Endodermal cell (in vitro differentiated cells): ENCODE measurements at places on chromosomes 6 and 20.

- peak; percentile 25 for DNase-seq
Measured at GRCh38 chr20:25023356-25023755, 30.8 kb upstream of the APMAP start.

- peak; percentile 79 for DNase-seq
Measured at GRCh38 chr20:840858-841567, 7.5 kb downstream of the FAM110A start.

- DNase-seq, result no peak
Measured at GRCh38 chr6:11973238-11973637, 38.9 kb upstream of the HIVEP1 start.

- no peak for DNase-seq
Measured at GRCh38 chr6:100202417-100203194, 208.6 kb upstream of the MCHR2 start.

DNA sequence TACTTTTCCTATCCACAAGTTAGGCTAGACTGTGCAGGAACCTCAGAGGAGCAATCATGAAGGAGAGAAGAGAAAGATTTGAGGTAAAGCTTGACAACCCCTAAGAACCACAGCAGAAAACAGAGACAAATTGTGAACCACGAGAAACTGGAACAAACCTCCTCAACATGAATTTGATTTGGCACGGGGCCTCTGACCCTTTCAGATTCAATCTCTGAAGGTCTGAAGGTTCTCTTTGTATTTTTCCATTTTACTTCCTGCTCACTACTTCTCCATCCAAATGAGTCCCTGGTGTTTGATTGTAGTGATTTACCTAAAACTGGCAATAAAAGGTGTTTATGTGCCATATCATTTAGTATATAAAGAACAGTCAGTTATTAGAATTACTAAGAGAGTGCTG is 126.1 kb upstream of the STXBP5 start:
- DNase-seq, result no peak

GRCh38 chr20:31566658-31567379 is 38.3 kb upstream of the ID1 start:
- DNase-seq, result peak; percentile 80

- peak; percentile 61 for DNase-seq
Measured at GRCh38 chr6:106608080-106608668, 21.1 kb downstream of the RTN4IP1 start.

GRCh38 chr20:45817376-45818194 is 5.1 kb downstream of the UBE2C start:
- no peak for DNase-seq

DNA sequence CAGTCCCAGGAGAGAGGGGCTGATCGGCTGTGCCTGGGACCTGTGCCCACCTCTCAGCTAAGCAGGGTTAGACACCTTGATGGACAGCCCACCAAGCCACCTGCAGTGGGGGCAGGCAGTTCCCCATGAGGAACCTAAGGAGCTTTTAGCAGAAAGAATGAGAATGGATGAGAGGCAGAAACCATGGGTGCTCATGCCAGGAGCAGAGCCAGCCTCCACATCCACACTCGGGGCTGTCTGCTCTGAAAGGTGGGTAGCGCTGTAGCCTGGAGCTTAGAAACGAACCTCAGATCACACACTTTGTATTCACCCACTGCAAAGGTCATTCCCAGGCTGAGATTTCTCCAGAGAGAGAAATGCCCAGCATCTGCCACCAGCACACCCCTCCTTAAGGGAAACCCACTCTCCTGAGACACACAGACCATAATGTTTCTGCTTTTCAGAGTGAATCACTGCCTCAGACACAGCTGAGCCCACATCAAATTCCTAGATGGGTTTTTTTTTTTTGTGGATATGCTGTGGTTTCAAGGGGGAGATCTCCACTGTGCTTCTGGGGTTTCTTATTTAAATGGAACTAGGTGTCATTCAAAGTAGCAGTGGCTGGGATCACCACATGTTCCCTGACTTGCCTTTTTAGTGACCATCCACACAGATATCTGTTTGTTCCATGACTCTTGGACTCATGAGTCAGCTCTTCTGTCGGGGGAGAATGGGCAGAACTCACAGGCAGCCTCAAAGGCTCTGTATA is 218.9 kb downstream of the EYA2 start:
- no peak for DNase-seq

DNA sequence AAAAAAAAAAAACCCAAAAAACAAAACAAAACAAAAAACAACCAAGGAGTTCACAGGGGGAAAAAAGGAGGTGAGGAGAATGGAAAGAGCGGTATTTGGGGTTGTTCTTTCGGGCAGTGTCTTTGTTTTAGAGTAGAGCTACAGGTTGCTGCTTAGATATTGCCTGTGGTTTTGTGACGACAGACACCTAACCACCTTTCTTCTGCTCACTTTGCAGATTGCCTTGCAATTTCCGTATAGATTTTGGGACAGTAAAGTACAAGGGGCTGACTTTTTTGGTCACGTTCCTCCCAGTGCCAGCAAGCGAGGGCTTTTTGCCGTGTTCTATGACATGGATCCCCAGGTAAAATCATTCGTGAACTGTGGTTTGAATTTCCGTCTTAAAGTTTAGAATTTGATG is 50.9 kb downstream of the DEK start:
- DNase-seq, result no peak

DNA sequence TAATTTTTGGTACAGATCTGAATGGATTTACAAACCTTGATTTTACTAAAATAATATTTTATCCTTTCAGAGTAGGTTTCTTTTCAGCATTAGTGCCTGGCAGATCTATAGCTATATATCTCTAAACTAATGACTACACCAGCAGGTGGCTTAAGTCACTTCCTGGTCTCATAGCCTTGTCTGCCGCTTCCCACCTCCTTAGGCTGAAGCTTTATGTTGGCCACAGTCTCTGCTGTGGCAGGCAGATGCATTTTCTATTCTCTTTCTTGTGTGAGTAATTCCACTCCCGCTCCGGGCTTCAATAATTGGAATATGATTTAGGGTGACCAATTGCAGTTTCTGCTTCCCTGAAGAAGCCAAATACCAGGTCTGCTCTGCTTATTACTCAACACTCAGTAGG is 226.8 kb upstream of the HS3ST5 start:
- DNase-seq, result peak; percentile 51

DNA sequence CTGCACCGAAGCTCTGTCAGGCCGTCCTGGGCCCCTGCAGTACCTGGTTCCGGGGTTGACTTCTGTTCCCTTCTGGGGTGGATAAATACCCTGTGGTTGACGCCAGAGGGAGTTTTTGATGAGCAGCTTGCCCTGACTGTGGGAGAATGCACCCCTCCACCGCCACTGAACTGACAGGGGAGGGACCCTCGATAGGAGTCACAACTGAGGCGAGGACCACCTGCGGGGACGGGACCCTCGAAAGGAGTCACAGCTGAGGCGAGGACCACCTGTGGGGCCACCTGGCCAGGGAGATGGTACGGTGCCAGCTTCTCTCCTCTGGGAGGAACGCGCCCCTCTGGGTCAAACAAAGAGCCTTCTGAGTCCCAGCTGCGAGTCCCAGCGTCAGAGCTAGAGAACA is 100.1 kb upstream of the FRMD1 start:
- DNase-seq, result peak; percentile 48

- DNase-seq, result no peak
Measured at GRCh38 chr6:37078814-37079213, 73.4 kb downstream of the FGD2 start.

- DNase-seq, result peak; percentile 24
Measured at GRCh38 chr20:59160389-59161115, 3.1 kb upstream of the ZNF831 start.

- no peak for DNase-seq
Measured at GRCh38 chr6:163333701-163334663, 80.5 kb upstream of the QKI start.

- no peak for DNase-seq
Measured at GRCh38 chr20:31410011-31410410, 4.0 kb upstream of the DEFB121 start.

GRCh38 chr20:49874696-49875095 is 40.6 kb downstream of the SPATA2 start:
- no peak for DNase-seq

DNA sequence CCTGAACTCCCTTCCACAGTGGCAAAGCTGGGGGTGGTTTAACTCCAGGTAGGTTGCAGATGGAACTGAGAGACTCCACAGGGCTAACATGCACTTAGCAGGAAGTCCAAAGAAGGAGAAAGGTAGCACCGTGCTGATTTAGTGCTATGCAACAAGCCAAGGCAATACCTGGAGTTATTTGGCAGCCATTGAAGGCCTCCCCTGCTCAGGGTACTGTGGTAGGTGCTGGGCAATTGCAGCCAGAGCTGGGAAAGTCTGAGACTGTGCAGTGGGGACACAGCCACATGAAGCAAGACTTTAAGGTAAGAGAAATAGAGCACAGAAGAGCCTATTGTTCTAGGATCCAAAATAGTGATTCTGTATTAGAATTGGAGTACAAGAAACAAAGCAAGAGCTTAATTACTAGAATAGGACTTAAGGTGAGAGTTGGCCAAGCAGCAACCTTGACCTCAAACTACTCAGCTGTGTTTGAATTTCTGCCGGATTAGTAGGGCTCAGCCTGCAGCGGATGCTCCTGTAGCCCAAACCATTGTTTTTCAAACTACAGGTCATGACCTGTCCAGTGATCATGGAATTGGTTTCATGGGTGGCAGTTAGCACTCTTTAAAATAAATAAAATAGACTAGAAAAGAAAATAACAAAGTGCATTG is 80.8 kb upstream of the STMND1 start:
- no peak for DNase-seq

DNA sequence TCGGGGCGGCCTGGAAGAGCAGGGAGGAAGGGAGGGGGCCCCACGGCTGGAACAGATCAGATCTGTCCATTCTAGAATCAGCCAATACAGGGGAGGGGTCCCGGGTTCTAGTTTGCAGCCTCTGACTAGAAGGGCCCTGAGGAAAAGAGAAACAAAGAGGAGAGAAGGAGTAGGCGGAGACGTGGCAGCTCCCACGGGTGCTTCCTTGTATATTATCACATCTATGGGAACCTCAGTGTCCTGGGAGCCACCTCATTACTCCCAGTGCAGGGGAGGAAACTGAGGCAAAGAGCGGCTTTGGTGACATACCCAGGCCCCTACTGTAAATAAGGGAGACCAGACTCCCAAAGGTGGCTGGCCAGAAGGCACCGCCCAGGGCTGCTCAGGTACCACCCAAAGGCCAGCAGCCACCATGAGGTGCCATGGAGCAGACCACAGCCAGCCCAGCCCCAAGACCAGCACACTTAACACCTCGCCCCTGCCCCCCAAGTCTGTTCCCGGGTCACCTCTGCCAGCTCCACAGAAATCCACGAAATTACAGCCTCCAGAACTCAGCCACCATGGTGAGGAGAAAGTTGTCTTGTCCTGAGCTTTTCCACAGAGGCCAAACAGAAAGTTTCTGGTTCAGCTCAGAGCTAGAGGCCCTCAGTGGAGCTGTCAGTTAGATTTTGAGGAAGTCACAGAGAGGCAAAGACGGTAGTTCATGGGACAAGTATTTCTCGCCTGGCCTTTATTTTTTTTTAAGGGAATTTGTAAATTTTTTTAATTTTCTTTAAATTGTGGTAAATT is 2.1 kb downstream of the ZC3H12D start:
- no peak for DNase-seq

DNA sequence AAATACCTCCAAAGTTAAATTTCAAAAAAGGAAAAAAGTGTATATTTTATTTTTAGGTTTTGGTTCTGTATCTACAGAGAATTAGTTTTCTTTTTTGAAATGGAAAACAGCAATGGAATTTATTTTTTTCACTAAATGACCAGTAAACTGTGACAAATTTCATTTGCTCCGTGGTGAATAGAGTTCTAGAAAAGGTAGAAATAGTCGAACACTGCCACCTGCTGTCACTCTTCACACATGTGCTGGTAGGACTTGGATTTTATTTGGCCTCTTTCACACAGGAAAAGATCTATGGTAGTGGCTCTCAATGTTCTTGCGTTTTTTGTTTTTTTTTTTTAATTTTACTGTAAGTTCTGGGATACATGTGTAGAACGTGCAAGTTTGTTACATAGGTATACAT is 312.5 kb downstream of the EYA4 start:
- DNase-seq, result peak; percentile 72

DNA sequence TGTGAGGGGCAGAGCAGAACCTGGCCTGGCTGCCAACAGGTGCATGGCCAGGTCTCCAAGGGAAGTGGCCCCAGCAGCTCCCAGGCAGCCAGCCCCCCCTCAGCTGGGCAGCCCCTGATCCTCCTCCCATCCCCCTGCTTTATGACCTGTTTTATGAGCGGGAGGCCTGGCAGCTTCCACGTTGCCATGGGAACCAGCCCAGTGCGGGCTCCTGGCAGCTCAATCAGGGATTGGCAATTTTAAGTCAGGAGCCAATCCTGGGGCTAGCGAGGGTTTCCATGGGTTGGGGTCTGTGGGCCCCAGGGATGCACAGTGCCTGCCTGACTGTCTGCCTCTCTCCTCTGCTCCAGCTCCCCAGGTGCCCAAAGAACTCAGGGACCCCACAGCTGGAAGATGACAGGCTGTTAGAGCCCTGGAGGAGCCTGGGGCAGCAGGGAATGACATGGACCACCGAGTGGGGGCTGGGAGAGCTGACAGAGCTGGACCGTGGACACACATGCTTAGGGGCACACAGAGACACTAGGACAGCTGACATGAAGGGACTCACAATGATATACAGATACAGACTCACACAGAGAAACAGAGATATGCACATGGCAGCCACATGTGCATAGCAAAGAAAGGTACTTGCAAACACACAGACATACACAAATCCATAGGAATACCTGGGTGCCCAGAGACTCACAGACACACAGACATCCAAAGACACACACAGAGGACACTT is 56.5 kb upstream of the SIRPA start:
- no peak for DNase-seq

- DNase-seq, result no peak
Measured at GRCh38 chr20:49792006-49792405, 20.6 kb upstream of the SLC9A8 start.

DNA sequence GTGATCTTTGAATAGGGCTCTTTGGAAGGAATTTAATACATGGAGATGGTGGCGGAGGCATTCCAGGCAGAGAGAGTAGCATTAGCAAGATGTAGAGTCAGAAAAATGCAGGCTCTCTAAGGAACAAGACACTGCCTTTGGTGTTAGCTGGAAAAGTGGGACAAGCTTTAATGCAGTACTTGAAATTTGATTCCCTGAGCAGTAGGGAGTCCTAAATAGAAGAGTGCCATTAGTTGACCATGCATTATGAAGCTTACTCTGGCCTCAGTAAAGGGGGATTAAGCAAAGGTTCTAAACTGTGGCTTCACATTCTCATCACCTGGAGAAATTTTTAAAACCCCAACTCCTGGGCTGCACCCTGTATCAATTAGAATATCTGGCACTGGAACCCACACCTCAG is 494.8 kb upstream of the SOX4 start:
- no peak for DNase-seq

GRCh38 chr20:63544958-63545516 is 2.5 kb downstream of the SRMS start:
- no peak for DNase-seq

- no peak for DNase-seq
Measured at GRCh38 chr20:35870541-35871258, 83.6 kb downstream of the SCAND1 start.
